PC-3 (cell line): ENCODE measurements at places on chromosomes 3 and 15. TPM values are rescaled to one million over a fixed set of nuclear protein-coding genes. Genes with fewer than 3 reads are reported as not detected.

The KNL1 gene
- total RNA-seq: 33.5 and 33.8 TPM in 2 replicates

The ADAMTS17 gene
- 5.5 and 6.9 TPM in 2 replicates for total RNA-seq

The AGBL1 gene
- total RNA-seq: not detected in 2 replicates

The CPNE9 gene
- 0.07 TPM in 1 of 2 replicates, not detected in the other for total RNA-seq

The DLL4 gene
- total RNA-seq: 2.2 and 2.9 TPM in 2 replicates

The RYR3 gene
- not detected in 2 replicates for total RNA-seq

The PLCL2 gene
- total RNA-seq: 9.8 and 10.5 TPM in 2 replicates

The CKMT1A gene
- 1.7 and 4.4 TPM in 2 replicates for total RNA-seq

The MKRN3 gene
- total RNA-seq: 0.18 and 1.8 TPM in 2 replicates

DNA sequence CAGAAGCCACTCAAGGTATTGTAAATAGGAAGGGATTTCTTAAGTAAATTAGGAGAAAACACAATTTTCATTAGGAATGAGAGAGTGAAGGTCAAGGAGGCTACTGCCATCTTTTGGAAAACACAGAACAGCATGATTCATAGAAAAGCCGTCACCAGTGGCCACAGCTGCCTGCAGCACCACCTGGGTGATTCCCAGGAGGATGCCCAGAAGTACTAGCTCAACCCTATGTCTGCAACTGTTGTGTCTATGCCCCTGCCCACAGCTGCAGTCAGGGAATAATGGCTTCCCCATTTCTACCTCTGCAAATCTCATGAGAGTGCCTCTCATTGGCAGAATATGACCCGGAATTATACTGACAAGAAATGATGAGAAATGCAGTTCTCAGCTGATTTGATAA is 300.0 kb downstream of the IGSF11 start:
- no peak for DNase-seq

DNA sequence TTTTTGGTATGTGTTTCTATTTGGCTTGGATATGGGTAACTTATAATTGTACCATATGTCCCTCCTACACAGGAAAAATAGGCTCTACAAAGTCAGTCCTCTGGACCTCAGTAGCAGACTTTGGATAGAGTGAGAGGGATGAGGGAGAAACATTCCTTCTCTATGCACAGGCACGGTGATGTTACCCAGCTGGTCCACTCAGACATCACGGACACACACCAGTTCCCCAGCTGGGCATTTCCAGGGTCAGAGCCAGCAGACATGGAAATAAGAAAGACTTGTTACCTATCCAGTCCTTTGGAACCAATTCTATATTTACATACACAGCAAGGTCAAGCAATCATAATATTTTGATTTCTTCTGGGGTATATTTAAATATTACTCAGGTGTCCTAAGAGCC is 433.1 kb upstream of the KCNMB2 start:
- DNase-seq: no peak

- no peak for DNase-seq
These were observed 104.3 kb upstream of the TMC3 start for GRCh38 chr15:81478354-81478753.

GRCh38 chr3:32667072-32667582 is 17.9 kb upstream of the CNOT10 start:
- peak; percentile 45 for DNase-seq

DNA sequence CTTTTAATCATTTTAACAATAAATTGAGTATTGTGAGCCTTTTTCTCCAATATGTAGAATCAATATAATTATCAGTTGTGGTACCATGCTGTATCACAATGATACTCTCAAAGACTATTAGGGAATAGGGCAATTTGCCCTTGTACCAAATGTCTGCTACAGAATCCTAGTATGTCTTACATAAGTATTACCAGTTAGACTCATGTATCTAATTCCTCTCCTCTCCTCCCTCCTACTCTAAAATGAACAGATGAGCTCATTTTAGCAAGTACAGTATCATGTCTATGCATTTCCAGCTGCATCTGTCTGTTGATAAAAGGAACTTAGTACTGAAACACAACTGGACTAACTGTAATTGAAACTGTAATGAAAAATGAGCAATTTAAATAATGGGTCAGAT is 124.3 kb upstream of the ATP11B start:
- DNase-seq: no peak

DNA sequence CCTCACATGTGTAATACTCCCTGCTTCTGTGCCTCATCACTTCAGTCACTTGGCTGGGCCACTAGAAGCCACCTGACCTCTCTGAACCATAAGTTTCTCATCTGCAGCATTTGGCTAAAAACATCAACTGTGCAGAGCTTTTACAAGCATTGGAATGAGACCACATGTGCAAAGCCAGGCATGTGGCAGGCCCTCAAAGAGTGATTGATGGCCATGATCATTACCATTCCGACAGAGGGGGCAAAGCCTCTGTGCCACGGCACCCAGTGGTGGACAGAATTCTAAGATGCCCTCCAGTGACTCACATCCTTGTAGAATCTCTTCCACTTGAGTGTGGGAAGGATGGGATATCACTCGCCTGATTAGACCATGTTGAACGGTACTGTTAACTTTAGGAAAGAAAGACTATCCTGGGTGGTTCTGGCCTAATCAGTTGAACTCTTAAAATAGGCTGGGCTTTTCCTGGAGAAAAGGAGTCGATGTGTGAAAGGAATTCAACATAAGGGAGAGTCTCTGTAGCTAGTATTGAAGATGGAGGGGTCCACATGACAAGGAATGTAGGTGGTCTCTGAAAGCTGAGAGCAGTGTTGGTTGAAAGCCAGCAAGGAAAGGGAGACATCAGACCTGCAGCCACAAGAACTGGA is 13.5 kb downstream of the CDCP1 start:
- no peak for DNase-seq

- DNase-seq: peak; percentile 43
These were observed 407.6 kb downstream of the ZIC1 start for GRCh38 chr3:147816752-147817151.

- no peak for DNase-seq
These were observed 255.1 kb upstream of the WNT5A start for GRCh38 chr3:55742022-55742831.

- peak; percentile 53 for DNase-seq
These were observed 2.0 kb upstream of the ZBTB47 start for GRCh38 chr3:42651248-42652091.

DNA sequence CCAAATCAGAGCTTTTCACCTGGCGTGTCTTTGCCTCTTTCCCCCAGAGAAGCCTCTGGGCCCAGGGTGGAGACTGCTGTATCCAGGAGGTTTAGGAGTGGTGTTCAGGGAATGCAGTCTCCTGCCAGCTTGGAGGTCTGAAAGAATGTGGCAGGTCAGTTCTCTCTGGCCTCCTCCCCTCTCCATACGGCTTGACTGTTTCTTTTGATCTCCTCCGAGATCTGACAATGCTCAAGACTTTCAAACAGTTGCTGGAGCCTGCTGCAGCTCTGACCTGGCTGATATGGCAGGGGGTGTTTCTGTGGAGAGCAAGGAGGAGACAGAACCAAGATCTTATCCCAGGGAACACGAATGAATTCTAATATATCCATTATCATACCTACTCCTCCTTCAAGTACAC is 24.7 kb upstream of the TM4SF4 start:
- DNase-seq: no peak

DNA sequence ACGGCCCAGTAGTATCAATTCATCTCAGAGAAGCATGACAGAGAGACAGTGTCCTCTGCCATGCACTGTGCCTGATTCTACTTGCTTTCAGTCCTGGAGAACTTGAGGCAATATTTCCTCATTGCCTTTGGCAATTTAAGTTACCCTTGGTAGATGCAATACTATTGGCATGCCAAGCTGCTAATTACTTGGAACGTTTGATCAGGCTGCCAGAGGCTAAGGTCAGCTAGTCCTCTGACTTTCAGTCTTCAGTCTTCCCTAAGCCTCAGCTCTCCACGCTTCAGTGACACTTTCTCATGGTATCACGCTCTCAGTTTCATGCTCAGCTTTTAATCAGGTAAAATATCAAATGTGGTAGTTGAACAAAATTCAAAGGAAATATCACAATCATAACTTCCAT is 13.1 kb upstream of the OSBPL11 start:
- DNase-seq: no peak

GRCh38 chr15:25416693-25417092 is 22.1 kb downstream of the UBE3A start:
- DNase-seq: no peak

DNA sequence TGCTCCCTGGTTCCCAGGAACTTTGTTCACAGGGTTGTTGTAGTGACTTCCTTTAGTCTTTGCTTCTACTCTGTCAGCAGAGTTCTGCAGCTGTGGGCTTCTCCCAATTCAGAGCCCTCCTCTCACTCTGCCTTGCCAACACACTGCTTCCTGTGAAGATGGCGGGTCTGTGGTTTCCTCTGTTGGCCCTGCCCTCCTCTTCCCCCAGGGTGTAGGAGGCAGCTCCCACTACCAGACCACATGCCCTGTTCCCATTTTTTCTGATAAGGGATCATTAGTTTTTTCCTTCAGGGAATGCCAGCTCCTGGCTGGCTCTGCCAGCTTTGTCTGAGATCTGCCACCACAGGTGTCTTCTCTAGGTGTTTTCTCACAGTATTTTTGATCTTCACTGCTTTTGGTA is 12.7 kb downstream of the SPSB4 start:
- DNase-seq: no peak

DNA sequence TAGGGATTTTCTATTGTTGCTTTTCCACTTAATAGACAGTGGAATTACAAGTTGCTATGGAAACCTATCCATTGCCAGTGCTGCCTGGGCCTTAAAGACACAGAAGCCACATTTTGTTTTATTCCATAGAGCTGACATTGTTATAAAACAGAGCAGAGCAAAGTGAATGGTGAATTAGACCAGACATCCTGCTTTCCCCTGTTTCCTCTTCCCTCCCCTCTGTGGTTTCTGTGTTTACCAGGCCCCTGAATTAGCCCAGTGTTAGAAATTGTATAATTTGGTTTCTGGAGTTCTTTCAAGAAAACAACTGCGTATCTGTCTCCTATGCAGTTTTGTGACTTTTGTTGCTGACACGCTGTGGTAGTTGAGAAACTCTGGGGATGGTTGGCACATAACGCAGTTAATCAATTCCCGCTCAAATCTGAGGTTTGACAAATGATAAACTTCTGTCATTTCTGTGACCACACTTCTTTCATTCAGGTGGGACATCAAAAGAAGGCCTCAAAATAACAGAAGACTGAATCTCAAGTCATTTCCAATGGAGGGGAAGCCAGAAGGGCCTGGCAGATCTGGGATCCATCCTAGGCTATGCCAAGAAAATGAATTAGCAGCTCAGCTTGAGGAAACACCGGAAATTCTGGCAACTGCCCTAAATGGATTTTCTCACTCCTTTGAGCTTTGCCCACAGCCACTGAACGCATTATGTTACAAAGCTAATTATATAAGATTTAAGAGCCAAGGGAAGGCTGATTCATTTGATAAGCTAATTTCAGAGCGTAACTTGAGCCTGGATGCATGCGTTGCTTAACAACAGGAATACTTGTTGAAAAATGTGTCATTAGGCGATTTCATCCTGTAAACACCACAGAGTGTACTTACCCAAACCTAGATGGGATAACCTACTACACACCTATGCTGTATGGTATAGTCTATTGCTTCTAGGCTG is 46.9 kb downstream of the NR1D2 start:
- DNase-seq: peak; percentile 14

DNA sequence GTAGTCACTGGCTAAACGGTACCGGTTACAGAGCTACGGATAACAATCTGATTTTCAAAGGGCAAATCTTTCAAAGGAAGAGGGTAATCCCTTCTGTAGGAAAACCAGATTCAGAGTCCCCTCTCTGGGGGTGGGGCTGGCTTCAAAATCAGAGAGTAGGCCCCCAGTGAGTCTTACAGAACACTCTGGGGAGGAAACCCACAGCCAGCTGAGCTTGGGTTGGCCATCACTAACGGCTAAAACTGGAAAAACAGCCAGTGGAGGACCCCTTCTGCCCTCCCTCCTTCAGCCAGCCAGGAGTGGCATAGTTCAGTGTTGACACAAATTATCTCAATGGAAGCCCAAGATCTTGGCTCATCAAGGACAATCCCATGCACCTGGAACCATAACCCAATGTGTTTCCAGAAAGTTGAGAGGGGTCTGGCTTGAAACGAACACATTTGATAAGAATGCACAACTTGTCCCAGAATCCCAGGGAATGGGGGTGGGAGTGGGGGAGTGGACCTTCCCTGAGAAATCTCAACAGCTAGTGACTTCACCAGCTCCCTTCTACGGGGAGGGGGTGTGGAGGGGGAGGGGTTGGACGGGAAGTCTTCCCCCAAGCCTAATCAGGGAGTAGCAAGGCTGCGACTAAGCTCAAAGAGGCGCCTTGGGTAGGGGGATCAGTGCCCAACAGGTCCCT is 1.0 kb downstream of the RASL12 start:
- no peak for DNase-seq

DNA sequence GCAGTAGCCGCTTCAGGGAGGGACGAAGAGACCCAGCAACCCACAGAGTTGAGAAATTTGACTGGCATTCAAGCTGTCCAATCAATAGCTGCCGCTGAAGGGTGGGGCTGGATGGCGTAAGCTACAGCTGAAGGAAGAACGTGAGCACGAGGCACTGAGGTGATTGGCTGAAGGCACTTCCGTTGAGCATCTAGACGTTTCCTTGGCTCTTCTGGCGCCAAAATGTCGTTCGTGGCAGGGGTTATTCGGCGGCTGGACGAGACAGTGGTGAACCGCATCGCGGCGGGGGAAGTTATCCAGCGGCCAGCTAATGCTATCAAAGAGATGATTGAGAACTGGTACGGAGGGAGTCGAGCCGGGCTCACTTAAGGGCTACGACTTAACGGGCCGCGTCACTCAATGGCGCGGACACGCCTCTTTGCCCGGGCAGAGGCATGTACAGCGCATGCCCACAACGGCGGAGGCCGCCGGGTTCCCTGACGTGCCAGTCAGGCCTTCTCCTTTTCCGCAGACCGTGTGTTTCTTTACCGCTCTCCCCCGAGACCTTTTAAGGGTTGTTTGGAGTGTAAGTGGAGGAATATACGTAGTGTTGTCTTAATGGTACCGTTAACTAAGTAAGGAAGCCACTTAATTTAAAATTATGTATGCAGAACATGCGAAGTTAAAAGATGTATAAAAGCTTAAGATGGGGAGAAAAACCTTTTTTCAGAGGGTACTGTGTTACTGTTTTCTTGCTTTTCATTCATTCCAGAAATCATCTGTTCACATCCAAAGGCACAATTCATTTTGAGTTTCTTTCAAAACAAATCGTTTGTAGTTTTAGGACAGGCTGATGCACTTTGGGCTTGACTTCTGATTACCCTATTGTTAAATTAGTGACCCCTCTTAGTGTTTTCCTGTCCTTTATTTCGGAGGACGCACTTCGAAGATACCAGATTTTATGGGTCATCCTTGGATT is at the start of gene MLH1:
Gene MLH1 (plus strand): TSS at position 193 of the 958 bp plus-strand sequence. CDS start 30 bp downstream, at position 223.
- DNase-seq: peak; percentile 100

- peak; percentile 73 for DNase-seq
These were observed 18.7 kb downstream of the ISG20 start for GRCh38 chr15:88657326-88658069.

GRCh38 chr15:65286069-65286703 is 497 bp downstream of the PARP16 start:
- DNase-seq: peak; percentile 18

DNA sequence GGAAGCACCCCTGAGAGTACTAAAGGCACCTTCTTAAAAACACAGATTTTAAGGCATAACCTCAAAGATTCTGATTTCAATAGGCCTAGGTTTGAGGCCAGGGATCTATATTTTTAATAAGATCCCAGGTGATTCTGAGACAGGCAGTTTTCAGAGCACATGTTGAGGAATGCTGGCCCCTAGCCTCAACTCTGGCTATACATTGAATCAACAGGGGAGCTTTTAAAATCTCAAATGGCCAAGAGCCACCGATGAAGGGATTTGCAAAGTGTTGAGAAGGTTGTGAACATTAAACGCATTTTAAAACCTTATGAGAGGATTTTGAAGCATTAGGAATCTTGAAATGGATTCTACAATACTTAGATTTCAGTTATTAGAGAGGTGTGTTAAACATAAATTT is 268.8 kb upstream of the ARHGEF26 start:
- DNase-seq: no peak
